Activated T-helper 1 cell treated with anti-CD3 and anti-CD28 coated beads, Interleukin-2, amount 50 U/mL, for 16 hours (primary cell): ENCODE measurements at places on chromosomes 11 and 22.
A peak's percentile ranks its signal among the peaks of the same experiment; 100 is the strongest.

DNA sequence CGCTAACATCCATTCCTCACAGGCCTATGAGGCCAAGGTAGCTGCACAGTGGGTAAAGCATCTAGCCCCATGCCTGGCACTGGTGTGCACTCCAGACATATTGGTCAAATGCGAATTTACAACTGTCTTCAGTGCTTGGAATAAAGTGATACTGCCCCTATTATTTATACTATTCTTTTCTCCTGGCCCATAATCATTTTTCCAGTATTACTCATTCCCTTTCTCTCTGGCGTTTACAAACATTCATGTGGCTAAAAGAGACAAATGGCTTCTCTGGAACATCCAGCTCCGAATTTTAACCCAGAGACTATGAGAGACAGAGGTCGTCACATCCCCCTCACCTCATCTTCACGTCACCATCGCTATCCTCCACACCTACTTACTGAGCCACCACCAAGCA is 87.2 kb upstream of the PITPNB start:
- no peak for DNase-seq

- DNase-seq: no peak
Measured at GRCh38 chr22:48835364-48835763, 992.3 kb downstream of the BRD1 start.

DNA sequence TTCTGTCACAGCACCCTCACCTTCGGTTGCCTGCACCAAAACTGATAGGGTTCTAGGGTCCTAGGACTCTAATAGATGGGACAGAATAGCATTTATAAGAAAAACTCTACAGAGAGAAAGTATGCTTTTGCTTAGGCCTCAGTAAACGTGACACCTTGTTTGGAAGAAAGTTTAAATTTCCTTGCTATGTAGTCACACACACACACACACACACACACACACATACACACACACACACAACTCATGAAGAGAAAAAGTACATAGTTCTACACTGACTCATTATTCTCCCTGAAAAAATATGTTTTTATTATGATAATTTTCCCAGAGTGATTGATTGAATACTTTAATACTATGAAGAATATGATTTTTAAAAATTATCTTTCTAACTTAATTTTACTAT is 220.8 kb upstream of the SNX19 start:
- no peak for DNase-seq

DNA sequence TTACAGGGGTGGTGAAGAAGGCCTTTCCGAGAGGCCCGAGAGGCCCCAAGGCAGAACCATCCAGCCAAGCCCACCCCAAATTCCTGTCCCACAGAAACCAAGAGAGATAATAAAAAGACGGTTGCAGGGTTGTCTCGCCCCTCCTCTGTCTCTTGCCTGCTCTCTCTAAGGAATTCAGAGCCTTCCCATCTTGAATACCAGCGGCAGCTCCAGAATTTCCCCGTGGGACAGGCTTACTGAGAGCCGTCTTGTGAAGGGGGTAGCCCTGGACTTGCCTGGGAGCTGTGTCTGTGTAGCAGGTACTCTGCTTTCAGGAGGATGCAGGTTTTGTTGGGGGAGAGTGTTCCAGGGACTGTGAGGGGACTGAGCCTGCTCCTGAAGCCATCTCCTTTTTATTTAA is 9.6 kb upstream of the EIF3D start:
- no peak for DNase-seq

GRCh38 chr22:28369854-28370253 is 309.8 kb downstream of the TTC28 start:
- DNase-seq: no peak

DNA sequence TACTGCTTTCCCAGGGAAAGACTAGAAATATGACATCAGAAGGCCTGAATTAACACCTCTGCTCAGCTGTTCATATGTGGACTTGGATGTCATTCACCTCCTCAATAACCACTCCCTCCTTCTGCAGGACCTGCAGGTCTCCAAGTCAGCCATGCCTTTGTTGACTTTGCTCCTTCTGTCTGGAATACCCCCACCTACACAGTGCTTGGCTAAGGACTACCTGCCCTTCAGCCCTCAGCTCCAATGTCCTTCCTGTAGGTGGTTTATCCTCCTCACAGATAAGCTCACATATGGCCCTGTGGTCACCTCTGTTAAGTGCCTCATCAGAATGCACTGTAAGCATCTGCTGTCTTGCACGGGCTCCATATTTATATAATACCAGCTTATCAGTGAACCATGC is 26.4 kb upstream of the FAT3 start:
- DNase-seq: no peak

GRCh38 chr11:12005476-12005875 is 3.0 kb downstream of the DKK3 start:
- no peak for DNase-seq

DNA sequence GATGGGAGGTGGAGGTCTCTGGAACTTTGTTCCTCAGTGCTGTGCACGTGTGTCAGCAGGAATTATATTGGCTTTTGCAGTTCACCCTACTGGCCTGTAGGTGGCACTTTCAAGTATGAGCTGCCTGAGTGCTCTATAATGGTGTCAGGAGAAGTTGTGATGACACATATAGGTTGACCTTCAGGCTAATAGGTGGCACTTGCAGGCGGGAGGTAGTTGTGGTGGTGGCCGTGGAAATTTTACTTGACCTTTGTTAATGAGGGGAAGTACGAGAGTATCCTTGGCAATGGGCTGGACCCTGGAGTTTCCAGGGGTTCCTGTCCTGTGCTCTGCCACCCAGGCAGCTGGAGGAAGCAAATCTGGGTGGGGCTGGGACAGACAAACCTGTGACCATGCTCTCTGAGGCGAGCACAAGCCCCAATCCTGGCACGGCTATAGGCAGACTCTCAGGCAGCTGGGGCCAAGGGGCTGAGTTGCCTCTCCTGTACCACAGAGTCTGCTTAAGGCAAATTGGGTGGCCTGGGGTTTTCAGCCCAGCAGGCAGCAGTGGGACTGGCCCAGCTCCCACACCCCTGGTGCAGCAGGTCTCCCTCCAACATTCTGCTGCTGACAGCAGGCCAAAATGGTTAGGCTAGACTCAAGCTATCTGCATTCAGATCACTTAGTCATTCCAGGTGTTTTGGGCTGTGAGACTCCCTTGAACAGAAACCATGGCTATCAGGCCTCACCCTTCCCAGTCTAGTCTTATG is 147.5 kb upstream of the CTSC start:
- DNase-seq: no peak

GRCh38 chr22:50173311-50173982 is 2.9 kb downstream of the PANX2 start:
- no peak for DNase-seq

GRCh38 chr11:11995601-11996000 is 12.8 kb downstream of the DKK3 start:
- DNase-seq: no peak

- DNase-seq: peak; percentile 67
Measured at GRCh38 chr11:130314184-130314749, 450 bp downstream of the ZBTB44 start.

DNA sequence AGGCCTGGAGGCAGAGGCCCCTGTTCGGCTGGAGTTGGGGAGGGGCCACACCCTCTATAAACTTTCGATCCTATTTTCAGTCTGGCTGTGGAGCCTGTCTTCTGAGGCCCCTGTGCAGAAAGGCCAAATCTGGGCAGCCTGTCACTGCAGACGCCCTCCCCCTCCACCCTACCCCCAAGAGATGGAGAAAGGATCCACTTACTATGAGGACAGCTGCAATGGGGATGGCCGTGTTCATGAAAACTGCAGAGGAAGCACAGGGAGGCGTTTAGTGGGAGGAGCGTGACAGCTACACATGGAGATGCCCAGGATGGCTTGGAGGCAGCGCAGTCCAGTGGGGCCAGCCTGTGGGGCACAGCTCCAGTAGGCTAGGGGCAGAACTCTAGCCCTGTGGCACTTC is 43.5 kb upstream of the KCNJ11 start:
- DNase-seq: no peak

DNA sequence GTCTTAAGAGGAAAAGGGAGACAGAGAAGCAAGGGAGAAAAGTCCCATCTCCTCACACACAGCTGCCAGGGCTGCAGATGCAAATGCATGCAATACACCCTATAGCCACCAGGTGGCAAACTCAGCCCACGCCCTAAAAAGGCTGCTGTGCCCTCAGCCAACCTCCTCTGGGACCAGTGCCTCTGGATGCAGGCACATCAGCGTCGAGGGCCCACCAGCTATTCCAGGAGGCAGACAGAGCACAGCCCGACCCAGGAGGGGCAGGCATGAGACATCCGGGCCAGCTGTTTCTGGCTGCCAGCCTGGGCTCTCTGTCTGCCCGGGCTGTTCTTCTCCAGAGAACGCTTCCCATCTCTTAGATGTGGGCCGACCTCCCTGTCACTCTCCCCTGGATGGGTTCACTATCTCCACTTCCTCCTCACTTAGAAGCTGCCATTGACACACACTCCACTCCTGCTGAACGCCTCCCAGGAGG is 39.7 kb downstream of the TPBGL start:
- peak; percentile 63 for DNase-seq

DNA sequence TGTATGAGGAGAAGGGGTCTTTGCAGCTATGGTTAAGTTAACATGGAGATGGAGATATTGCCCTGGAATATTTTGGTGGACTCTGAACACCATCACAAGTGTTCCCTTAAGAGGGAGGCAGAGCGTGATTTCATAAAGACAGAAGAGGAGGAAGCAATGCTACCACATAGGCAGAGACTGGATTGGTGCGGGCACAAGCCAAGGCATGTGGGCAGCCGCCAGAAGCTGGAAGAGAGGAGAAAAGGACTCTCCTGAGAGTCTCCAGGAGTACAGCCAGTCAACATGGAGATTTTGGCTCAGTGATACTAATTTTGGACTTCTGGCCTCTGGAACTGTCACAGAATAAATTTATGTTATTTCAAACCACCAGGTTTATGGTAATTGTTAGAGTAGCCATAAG is 231.6 kb downstream of the OPCML start:
- no peak for DNase-seq

GRCh38 chr11:64998690-64999431 is 2.1 kb upstream of the BATF2 start:
- DNase-seq: no peak

- no peak for DNase-seq
Measured at GRCh38 chr11:61698173-61698948, 18.2 kb downstream of the DAGLA start.

GRCh38 chr22:42794551-42795510 is 62.2 kb downstream of the ARFGAP3 start:
- DNase-seq: no peak

DNA sequence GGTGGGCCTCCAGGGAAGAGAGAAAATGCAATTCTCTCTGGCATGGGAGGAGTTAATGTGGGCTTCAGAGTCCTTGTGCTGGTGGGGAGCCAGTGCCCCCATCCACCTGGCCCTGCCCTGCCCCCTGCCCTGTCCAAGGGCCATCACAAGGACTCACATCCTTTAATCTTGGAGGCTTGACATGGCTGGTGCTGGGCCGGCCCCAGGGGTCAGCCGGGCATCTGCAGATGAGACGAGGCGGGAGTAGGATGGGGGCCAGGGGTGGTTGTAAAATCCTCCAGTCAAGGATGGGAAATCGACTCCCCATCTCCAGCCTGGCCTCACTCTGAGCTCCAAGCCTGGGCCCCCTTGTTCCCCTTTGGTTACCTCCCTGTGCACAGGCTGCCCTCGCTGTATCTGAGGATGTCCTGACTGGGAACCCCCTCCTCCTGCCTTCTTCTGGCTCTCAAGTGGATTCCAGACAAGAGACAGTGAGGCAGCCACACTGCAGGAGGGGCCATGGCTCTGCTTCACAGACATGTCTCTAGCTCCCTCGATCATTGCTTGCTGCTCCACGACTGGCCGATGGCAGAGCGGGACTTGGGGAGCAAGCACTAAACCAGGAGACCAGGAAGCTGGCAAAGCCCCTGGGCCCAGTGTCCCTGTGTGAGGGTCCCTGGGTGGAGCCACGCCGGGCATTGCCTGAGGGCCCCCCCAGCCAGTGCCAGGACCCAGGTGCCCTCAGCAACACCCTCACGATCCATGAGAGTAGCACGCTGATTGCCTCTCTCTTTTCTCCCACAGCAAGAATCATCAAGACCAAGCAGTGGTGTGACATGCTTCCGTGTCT is 1120.5 kb downstream of the BRD1 start:
- no peak for DNase-seq

- DNase-seq: no peak
Measured at GRCh38 chr22:49431551-49431950, 396.1 kb downstream of the BRD1 start.

DNA sequence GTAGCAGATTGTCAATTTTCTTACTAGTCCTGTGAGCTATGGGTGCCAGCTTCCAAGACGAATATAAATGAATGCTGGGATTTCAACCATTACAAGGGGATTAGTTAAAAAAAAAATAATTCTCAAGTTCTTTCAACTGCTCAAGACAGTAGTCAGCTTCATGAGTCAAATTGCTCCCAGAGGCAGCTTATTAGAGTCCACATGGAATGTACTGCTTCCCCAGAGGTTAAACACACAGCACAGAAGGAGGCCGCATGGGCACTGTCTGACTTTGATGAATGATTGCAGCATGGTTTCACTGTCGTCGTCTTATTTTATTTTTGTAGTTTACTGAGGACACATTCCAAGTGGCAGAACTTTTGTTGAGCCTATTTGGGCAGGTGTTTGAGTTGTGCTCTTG is 563.2 kb downstream of the TMEM135 start:
- no peak for DNase-seq

DNA sequence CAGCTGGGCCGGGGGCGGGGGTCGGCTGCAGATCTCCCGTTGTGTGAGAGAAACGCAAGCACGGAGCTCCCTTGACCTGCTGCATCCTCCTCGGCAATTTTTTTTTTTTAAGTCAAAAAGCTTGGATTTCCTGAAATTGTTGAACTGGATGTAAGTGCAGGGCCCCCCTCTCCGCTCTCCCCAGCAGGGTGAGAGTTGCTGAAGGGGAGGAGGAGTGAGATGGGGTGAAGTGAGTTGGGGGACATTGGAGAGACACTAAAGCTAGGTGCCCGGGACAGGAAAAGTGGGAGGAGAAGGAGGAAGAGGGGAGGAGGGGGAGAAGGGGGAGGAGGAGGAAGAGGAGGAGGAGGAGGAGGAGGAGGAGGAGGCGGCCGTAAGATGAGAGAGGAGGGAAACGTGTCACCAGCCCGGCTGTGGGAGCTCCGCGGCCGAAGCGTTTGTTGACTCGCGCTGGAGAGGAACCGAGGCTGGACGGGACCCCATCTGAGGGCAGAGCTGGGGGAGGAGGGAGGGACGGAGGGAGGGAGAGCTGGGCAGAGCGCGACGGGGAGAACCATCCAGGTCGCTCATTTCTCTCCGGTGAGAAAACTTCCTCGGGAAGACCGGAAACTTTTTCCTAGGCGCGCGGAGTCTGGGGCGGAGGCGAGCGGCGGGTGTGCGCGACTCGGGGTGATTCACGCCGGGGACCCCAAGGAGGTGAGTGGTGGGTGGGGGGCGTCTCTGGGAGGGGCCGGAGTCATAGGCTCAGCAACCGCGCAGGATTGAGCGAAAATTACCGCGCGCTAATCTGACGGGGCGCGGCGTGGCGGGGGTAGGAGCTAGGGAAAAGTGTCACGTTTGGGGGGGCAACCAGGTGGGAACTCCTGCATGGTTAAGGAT is 80.2 kb downstream of the PRR5L start:
- no peak for DNase-seq

- no peak for DNase-seq
Measured at GRCh38 chr22:24247011-24247507, 2.2 kb upstream of the GGT5 start.
